CD8-positive, alpha-beta memory T cell (primary cell): ENCODE measurements at places on chromosomes 2 and 18.

DNA sequence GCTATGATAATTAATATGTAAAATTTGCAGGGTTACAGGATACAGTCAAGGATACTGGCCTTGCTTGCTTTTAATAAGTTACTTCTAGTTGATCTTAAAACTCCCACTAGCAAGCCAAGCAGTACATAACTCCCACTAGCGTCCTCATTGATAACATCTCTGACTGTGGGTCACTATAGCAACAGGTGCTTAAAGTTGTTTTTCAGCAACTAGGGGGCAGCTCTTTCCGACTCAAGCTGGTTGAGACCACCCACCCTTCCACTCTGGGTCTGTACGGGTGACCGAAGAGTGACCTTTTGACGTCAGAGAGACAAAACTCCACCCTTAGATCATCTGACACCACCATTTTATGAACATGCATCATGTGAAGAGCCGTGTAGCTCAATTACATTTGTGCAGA is 208.6 kb downstream of the MYO1B start:
- DNase-seq = no peak

GRCh38 chr2:152421521-152422370 is 86.8 kb downstream of the FMNL2 start:
- no peak for DNase-seq

DNA sequence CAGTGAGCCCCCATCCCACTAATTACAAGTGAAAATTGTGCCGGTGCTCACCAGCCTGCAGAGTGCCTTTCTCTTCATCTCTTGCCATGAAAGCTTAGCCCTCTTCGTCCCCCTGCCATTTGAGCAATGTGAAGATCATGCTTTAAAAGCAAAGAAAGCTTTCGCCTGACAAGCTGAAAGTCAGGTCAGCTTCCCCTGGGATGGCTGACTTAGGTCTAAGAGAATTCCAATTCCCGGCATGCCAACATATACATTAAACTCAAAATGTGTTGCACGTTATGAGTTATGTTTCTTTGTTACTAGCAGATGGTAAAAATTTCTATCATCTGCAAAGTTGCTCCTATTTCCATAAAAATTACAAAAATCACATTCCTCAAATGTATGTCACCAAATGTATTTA is 129.8 kb downstream of the AFF3 start:
- no peak for DNase-seq

DNA sequence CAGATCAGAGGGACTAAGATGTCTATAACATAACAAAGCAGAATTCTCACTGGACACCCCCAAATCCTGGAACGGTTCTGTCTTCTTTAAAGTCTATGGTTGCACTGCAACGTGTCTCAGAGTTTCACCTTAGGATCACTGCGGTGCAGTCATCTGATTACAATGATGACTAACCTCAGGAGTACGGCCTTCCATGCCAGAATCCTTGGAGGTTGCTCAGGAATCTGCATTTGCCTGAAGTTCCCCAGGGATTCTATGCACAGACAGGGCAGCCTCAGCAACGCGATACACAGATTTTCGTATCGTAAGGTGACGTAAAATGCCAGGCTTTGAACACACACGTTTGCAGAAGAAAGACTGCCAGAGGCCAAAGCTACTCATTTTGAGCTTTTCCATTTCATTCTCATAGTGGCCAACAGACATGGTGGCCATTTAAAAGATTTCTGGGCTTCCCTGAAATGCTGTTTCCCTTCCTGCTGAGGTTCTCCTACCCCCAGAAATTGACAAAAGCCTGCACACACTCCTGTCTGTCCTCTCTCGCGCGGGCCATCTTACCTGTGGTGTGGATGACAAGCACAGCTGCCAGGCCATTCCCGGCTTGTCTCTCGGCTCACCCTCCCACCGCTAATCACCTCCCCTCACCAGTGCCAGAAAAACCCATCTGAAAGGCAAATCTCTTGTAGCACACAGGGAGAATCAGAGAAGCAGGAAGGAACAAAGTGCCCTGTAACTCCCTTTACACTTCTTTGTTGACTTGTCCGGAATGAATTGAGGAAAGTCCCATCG is 148.8 kb downstream of the ACKR3 start:
- no peak for DNase-seq

DNA sequence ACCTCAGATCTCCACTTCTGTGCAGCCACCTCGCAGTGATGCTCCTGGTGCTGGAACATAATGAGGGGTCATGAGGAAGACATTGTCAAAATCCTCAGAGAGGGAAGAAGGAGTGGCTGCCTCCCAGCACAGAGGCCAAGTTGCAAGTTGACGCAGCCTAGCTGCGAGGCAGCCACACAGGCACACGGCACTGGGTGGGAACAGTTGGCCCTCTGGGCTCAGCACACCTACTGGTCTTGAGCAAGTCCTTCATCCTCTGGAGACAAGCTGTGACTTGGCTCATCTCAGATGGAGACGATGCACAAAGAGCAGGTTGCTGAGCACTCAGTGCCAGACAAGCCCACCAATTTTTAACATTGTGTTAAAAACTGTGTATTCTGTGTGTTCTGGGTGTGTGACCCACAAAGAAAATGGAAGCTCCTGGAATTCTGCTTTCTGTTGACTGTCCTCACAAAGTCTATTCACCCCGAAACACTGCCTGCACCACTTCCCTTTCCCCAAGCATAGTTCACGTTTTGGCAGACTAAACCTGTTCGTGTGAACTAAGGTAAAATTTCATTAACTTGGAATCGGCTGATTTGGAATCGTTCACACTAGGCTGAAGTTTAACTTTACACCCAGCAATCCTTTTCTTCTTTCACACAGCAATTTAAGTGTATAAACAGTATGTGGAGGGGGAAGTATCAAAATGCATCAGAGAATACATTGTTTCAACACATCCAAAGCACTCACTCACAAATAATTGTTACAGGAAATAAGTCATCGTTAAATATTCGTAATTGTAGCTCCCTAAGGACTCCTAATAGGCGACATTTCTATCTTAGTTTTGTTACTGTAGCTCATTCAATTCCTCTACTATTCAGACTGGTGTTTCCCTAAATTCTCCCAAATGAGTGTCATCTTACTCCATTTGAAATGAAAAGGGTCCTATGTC is 266.6 kb upstream of the ID2 start:
- no peak for DNase-seq

GRCh38 chr2:196592331-196592910 is 47.1 kb upstream of the CCDC150 start:
- no peak for DNase-seq

GRCh38 chr2:236928380-236929037 is 157.2 kb upstream of the COPS8 start:
- DNase-seq = no peak

DNA sequence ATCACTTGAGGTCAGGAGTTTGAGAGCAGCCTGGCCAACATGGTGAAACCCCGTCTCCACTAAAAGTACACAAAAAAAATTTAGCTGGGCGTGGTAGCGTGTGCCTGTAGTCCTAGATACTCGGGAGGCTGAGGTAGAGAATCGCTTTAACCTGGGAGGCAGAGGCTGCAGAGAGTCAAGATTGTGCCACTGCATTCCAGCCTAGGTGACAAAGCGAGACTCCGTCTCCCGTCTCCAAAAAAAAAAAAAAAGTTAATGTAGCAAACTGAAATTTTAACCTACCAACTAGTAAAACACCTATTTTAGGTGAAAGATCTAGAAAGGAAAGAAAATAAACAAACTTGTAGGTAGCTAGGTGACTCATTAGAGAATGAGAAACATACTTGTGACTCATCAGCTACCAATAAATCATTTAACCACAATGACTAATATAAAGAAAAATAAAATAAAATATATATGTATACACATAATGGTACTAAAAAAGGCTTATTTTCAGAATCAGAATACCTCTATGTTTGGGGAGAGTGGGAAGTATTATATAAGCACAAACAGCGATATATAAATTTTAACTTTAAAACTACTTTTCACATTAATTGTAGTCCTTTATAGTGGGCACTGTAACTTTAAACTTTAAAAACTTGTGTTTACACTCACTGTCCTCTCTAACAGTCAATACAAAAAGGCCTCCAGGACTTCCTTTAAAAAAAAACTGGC is 36.6 kb downstream of the DARS1 start:
- peak; percentile 17 for DNase-seq

- DNase-seq = no peak
Measured at GRCh38 chr2:140392824-140393223, 1612.6 kb upstream of the NXPH2 start.

- DNase-seq = no peak
Measured at GRCh38 chr18:59142274-59142673, 2.6 kb downstream of the SEC11C start.

- no peak for DNase-seq
Measured at GRCh38 chr2:118290411-118291250, 202.4 kb downstream of the INSIG2 start.

DNA sequence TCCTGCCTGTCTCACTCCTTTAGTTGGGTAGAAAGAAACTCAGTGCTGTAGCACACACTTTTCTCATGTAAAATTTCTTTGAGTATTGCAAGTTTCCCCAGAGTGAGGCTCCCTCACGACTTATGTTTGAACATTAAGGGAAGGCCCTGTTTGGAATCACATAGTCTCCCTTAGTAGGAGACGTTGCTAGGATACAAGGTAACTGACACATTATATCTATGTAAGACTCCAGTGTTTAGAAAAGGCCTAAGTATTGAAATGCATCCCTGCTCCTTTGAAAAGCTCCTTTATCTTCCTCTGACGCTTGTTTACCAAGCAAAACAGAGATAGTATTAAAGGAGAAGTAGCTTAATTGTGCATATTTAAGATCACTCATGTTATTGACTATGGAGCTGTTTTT is 248.2 kb downstream of the PHLPP1 start:
- no peak for DNase-seq

GRCh38 chr18:59649591-59649990 is 47.6 kb downstream of the CCBE1 start:
- no peak for DNase-seq

- peak; percentile 90 for DNase-seq
Measured at GRCh38 chr18:267688-268552, at the start of gene THOC1. THOC1 (minus strand) TSS chr18:268047; CDS start chr18:268019, 28 bp downstream.

DNA sequence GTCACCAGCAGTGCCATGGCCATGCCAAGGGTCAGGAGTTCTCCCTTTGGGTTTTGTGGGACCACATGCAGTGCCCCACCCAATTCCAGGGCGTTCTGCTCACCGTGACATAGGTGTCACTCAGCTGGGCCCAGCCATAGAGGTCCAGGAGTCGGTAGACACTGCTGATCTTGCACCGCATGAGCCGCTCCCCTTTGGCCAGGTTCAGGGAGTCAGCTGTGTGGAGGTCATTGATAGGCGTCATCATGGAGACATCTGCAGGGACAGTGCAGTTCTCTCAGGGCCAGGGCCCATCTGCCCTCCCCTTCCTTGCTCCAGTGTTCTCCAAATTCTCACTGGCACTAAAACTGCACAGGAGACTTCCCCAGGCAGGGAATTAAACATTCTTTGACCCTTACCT is 71.9 kb downstream of the ADD2 start:
- DNase-seq = no peak

GRCh38 chr2:17536416-17536815 is 4.1 kb upstream of the VSNL1 start:
- DNase-seq = no peak

GRCh38 chr2:232132181-232132580 is 170.7 kb downstream of the DIS3L2 start:
- no peak for DNase-seq

- DNase-seq = no peak
Measured at GRCh38 chr2:15315411-15315810, 245.7 kb downstream of the NBAS start.

- no peak for DNase-seq
Measured at GRCh38 chr18:70181015-70181414, 24.5 kb downstream of the RTTN start.
